ENCODE measurements at places on chromosomes 2 and 18.

- no peak for DNase-seq
These were observed 206.1 kb downstream of the SMAD2 start for GRCh38 chr18:47724186-47724975.

GRCh38 chr2:39839261-39839848, 60.3 kb upstream of the THUMPD2 start:
- DNase-seq: no peak

GRCh38 chr2:70944111-70944690, 8.5 kb downstream of the ATP6V1B1 start:
- no peak for DNase-seq

GRCh38 chr2:203279288-203279687, 40.5 kb downstream of the CYP20A1 start:
- no peak for DNase-seq

DNA sequence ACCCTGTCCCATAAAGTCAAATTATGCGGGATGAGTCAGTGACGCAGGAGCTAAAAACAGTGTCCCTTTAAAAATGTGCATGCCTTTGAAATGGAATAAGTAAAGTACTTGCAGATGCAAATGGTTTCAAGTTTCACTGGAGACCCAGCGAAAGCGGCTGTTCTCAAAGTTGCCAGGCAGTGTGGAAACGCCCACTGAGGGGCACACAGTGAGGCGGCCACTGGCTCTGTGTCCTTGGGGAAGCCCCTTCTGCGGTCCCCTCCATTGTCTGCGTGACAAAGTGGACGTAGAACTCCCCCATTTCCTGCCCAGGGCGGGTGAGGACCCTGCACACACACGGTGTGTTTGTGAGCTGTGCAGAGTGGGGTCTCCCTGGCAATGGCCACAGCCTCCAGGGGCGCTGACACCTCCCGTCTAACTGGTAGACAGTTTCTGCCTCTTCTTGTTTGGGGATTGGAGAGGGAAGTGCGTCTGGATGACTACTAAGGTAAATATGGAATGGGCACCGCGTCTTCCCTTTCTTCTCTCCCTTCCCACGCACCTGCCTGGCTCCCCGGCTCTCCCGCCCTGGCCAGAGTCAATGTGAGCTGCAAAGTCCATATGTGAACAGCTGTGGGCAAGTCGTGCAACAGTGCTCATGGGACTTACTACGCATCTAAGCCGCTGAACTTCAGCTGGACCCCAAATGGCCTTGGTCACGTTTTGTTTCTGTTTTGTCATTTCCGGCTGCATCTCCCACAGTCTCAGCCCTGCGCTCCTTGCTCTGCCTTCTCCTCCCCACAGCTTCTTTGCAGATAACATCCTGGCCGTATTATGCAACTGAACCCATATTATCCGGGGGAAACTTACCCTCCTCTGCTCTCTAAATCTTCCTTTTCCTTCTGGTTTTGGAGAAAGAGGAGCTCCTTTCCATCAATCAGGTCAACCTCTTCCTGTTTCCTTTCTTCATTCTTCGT, 33.7 kb upstream of the ZNF516 start:
- no peak for DNase-seq

- no peak for DNase-seq
These were observed 38.4 kb upstream of the ZSWIM2 start for GRCh38 chr2:186887107-186888090.

- DNase-seq: no peak
These were observed 69.0 kb downstream of the BABAM2 start for GRCh38 chr2:27959496-27959895.

DNA sequence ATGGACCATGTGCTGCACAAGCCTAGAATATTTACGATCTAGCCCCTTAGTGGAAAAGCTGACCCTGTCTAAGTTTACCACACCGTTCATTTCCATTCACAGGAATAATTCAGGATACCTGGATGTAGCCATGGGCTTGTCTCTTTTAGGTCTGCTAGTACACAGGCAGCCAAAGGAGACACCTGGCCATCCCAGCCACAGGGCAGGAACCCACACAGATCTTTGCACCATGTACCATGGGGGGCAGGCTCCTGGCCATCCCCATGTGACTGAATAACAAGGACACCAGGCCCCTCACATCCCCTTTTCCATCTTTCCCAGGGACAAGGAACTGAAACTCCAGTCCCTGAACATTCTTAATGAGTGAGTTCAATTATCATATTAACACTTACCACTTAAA, 467.3 kb upstream of the MYT1L start:
- no peak for DNase-seq

- DNase-seq: no peak
These were observed 58.5 kb downstream of the CABLES1 start for GRCh38 chr18:23193742-23194141.

GRCh38 chr2:36371070-36371874, 15.7 kb downstream of the CRIM1 start:
- no peak for DNase-seq

DNA sequence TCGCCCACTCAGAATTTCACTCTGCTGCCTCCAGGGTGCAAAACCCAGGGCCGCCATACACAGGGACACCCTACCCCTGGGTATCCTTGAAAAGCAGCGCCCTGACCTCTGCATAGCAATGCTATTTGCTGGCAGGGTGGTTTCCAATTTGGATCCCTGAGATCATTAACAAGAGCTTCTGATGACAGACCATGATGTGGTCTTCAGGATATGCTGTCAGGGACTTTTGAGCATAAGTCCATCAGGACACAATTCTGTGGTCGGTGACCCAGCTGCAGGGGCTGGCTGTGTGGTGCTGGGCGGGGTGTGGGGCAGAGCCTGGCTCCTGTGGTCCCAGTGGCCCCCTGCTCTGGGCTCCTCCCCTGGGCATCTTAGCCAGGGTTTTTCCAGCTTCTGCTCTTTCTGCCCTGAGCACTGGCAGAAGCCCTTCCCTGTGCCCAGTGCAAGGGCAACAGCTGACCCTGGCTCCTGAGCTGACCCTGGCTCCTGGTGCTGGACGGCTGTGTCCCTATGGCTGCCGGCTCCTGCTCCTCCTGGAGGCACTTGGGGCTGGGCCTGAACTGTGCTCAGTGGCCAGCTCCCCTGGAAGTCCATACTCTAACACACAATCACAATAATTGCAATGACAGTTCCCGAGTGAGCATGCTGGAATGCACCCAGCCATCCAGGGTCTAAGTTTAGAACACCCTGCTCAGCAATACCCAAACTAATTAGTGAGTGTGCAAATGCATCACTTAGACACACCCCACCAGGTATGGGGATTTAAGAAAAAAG, 271.5 kb downstream of the HDAC4 start:
- DNase-seq: no peak
